ENCODE measurements at places on chromosomes 7 and 10.
A peak's percentile ranks its signal among the peaks of the same experiment; 100 is the strongest.

- no peak for DNase-seq
Observed at GRCh38 chr7:94445696-94446194, 51.0 kb downstream of the COL1A2 start.

GRCh38 chr10:132061030-132061429, 4.7 kb upstream of the JAKMIP3 start:
- DNase-seq: no peak

GRCh38 chr7:121714559-121715303, 158.2 kb upstream of the PTPRZ1 start:
- DNase-seq: no peak

DNA sequence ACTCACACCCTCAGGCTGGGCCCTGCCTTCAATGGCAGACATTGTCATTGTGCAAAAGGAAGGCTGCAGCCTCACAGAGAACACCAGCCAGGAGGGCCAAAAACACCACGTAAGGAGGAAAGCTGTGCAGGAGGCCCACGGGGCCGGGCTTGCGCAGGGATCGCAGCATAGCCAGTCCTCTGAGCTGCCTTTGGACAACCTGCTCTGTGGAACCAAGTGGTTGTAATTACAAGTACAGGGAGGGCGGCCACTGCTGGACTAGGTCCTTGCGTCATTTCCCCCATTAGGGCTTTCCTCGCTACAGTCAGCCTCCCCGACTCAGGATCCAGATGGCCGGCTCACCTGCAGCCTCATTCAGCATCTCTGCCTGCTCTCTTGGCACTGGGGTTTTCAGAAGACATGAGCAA, 66.9 kb downstream of the FAM53B start:
- DNase-seq: no peak

GRCh38 chr10:120776442-120776841, 74.7 kb upstream of the WDR11 start:
- no peak for DNase-seq

DNA sequence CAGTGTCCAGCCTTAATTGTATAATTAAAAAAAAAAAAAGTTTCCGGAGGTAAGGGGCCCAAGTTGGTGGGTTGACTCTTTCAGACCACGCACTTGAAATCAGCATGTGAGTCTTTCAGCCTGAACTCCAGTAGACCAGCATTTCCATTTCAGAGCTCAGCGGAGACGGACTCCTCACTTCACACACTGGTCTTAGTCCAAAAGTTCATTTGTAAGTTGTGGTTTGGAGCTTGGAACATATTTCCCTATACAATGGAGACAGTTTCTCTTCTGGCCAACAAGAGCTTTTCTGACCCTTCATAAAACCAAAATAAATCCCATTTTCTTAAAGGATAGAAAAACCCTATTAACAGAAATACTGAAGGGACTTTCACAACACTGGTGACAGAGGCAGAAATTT, 41.0 kb downstream of the ATXN7L1 start:
- DNase-seq: no peak

DNA sequence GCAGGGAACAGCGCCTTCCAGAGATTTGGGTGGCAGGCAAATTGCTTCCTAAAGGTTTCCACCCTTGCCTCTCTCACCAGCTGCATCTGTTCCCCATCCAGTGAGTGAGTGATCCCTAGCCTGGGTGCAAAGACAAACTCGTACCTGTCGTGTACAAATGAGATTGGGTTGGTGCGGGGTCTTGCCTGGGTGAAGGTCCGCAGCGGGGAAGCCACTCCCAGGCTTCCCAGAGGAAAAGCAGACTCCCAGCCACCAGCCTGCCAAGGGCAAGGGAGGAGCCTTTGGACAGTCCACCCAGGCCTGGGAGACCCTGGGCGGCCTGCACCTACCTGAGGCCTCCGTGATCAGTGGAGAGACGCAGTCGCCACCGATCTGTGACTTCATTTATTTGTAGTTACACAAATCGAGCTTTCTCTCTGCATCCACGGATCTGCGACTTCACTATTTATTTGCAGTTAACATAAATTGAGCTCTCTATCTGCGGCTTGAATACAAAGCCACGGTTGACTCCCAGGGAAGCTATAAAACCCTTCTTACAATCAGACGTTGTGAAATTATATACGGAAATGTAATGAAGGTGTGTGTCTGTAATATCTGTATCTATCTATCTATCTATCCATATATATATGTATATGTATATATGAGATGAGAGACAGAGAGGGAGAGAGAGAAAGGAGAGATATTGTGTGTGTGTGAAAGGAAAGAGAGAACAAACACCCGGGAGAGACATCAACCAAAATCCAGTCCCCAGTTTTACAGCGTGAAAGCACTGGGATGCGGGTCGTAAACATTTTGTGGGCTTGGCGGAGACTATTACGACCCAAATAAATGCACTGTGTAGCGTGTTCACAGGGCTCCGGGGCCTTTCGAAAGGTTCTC, 3.0 kb upstream of the HOXA7 start:
- no peak for DNase-seq

GRCh38 chr7:159105832-159106811, 38.5 kb downstream of the VIPR2 start:
- no peak for DNase-seq

DNA sequence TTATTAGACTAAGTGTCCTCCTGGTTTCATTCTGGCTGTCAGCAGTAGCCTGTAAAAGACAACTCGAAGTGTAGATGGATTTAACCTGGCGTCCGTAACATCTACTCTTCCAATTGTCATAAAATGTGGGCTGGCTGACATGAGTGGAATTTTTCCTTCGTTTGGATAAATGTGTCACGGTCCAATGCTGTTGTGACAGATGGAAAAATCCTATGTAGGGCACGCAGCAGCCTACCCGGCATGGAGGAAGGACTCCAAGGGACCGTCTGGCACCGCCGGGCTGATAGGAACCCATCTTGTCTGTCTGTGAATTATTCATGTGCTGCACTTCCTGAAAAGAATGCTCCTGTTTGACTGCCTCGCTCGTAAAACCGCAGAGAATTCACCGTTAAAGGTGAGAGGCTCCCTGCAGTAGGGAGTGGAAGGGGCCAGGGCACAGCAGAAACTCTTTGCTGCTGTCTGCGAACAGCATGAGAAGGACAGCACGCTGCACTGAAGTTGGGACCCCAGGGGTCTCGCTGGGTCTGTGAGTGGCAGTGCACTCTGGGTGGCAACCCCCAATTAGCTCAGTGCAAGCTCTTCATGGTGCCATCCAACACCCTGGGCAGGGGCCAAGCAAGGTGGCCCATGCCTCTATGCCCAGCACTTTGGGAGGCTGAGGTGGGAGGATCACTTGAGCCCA, 1.6 kb upstream of the ORAI2 start:
- no peak for DNase-seq

DNA sequence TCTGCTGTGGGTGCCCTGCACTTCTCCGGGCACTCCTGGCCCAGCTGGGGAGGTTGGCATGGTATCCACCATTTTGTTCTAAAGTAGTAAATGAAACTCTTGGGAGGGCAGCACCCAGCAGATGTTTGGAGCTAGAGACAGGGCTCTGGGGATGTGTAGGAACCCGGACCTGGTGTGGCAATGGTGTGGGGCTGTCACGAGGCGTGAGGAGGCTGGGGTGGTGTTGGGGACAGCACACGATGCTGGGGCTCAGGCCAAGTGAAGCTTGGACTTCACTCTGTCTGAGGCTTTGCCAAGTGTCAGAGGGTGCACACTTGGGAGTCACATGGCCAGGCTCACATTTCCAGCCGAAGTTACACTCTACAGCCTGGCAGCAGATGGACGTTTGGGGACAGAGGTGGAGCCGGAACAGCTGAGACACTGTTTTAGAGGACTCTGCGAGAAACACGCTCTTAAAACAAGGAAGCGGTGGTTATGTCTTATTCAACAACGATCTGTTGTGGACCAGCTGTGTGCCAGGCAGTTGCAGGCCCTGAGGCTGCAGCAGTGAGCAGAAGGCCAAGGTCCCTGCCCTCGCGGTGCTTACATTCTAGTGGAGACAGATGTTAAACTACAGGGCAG, 118.2 kb downstream of the CUX1 start:
- DNase-seq: no peak

GRCh38 chr10:59131666-59132065, 44.8 kb upstream of the PHYHIPL start:
- DNase-seq: no peak

GRCh38 chr7:130008941-130009847, 42.0 kb downstream of the ZC3HC1 start:
- no peak for DNase-seq

DNA sequence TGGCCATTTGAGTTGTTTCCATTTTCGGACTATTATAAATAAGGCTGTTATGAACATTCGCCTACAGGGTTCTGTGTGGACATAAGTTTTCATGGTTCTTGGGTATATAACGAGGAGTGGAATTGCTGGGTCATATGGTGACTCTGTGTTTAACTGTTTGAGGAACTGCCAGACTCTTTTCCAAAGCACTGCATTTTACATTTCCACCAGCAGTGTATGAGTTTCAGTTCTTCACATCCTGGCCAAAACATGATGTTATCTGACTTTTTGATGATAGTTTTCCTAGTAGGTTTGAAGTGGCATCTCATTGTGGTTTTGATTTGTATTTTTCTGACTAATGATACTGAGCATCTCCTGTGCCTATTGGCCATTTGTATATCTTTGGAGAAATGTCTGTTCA, 5.4 kb downstream of the SUV39H2 start:
- DNase-seq: no peak

GRCh38 chr10:118308664-118309063, 33.5 kb downstream of the FAM204A start:
- no peak for DNase-seq

DNA sequence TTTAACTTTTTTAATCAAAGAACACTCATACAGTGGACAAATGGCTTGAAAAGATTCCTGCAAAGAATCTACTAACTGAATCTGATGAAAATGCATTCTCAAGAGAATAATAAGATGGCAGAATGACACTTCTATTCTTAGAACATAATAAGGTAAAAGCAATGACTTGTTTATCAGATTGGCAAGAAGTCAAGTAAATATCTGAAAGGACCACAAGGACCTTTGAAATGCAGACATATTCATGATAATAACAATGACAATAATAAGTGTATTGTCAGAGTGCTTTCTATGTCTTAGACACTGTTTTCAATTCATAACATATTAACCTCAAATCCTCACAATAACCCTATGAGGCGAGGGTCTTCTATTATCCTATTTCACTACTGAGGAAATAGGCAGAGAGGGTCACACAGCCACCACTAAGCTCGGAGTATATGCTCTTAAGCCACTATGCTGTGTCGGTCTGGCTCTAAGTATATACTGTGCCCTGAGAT, 10.6 kb downstream of the HACD1 start:
- DNase-seq: no peak

DNA sequence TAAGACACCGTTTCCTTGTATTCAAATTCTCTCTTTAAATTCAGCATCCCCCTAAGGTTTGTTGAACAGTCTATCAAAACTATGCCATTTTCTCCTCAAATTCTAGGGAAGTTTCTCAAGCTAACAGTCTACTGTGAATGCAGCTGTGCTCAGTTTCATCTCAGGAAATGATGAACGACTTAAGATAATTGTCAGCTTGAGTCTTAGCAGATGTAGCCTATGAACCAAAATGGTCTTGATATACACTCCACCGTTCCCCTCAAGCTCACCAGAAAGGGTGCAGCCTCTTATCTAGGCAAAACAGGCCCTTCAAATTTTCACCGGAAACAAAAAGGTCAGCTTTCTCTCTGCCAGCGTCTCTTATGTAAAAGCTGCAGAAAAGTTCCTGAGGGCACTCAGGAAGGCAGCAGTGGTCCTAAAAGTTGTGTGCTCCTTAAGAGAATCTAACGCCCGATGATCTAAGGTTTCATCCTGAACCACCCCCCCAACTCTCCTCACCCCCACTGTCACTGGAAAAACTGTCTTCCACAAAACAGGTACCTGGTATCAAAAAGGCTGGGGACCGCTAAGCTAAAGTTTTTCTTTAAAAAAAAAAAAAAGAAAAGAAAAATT, 2.1 kb downstream of the DNAJC9 start:
- DNase-seq: no peak

GRCh38 chr10:5504146-5505072, 5.0 kb upstream of the CALML5 start:
- DNase-seq: no peak

DNA sequence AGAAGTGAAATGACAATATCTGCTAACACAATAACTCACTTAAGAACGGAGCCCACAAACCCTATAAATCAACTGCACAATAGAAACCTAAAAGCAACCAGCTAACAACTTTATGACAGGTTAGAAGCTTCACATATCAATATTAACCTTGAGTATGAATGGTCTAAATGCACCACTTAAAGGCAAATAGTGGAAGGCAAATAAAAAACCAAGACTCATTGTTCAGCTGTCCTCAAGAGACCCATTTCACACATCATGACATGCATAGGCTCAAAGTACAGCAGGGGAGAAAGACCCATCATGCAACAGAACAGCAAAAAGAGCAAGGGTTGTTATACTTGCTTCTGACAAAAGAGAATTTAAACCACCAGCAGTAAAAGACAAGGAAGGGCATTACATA, 46.8 kb downstream of the CDC14C start:
- DNase-seq: no peak

GRCh38 chr7:120856621-120857352, 1.2 kb downstream of the TSPAN12 start:
- peak; percentile 65 for DNase-seq

DNA sequence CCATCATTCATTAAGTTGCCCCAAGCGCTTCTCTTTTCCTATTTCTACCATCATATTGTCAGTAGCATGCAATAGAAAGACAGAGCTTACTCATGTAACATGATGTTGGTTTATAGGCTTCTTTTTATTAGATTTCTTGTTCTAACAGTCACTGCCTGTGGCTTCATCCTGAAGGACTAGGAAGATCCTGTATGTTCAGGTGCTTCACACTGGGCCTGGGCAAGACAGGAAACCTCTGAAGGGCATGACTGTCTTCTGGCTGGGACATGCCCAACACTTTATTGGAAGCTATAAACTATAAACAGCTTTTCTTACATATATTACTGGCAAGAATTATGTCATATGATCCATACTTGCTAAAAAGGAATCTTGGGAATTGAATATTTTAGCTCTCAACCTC, 258.4 kb upstream of the AKR1E2 start:
- no peak for DNase-seq

DNA sequence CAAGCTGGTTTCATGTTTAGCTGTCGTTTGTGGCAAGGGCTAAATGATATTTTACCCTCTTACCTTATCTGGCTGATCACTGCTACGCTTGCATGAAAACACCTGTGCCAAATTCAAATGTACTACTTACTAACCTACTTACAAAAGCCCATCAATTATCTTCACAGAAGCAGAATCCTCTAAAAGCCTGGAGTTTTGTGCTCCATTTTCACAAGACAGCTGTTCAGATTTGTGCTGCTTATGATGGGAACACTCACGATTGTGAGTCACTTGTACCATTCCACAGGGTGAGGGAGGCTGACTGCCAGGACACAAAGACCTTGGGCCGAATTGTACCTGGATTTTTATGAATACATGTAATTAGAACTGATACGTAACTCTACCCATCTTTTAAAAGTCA, 245.0 kb upstream of the NPY start:
- no peak for DNase-seq

- DNase-seq: no peak
Observed at GRCh38 chr7:7909376-7909775, 59.2 kb upstream of the GLCCI1 start.

DNA sequence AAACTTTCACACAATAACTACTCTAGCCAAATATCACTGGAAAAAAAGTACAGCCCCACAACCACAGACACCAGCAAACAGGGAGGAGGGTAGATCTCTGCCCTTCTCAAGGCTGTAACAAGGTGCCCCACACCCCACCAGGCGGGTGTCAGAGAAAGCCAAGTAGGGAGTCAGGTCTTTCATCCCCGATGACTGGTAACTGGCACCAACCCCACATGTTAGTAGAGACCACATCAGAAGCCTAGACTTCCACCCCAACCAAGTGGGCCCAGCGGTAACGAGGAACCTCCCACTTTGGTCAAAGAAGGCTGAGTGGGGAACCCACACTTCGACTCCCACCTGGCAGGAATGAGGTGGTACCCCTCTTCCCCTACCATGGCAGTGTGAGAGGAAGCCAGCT, 16.4 kb upstream of the RUFY2 start:
- no peak for DNase-seq

Measured in GM12864 (cell line).